ENCODE measurements at places on chromosomes 3 and 15.

DNA sequence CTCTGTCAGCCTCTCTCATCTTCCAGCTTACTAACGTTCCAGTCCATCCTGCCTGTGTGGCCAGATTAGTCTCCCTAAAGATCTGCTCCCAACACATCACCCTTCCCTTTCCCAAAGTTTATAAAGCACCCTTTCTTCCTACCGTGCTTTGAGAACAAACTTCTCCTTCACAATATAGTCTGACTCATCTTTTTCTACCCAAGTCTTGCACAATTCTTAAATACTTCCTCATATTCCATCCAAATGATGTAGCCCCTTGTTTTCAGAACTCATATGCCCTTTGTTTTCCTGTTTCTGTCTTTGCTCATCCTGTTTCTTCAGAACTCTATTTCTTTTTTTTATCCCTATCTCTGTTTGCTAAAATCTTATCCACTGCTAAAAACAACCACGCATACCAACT, 326.8 kb downstream of the MFSD1 start:
- DNase-seq, result no peak

GRCh38 chr3:117887901-117888300, 1146.7 kb downstream of the IGSF11 start:
- no peak for DNase-seq

DNA sequence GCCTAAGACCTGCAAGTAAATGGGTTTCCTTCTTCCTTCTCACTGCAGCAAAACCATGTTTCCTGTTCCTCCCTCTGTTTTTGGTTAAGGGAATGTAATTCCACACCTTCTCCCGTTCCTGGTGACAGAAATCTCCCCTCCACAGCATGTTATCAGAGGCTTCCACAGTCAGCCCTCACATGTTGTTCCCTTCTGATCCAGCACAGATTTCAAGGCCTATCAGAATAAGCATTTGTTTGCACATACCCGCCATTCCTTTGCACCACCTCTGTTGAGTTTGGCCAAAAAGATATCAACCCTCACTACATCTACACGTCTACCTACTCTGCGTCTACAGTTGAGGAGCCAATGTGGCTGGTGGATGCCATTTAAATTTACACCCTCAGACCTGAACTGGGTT, 113.9 kb upstream of the GRM7 start:
- DNase-seq, result no peak

- no peak for DNase-seq
Observed at GRCh38 chr3:45269952-45270351, 43.9 kb upstream of the TMEM158 start.

GRCh38 chr3:81033185-81033584, 728.3 kb downstream of the GBE1 start:
- DNase-seq, result no peak

GRCh38 chr3:194854659-194855390, 169.1 kb downstream of the FAM43A start:
- DNase-seq, result no peak

GRCh38 chr15:59553879-59554735, 57.5 kb upstream of the GCNT3 start:
- no peak for DNase-seq

DNA sequence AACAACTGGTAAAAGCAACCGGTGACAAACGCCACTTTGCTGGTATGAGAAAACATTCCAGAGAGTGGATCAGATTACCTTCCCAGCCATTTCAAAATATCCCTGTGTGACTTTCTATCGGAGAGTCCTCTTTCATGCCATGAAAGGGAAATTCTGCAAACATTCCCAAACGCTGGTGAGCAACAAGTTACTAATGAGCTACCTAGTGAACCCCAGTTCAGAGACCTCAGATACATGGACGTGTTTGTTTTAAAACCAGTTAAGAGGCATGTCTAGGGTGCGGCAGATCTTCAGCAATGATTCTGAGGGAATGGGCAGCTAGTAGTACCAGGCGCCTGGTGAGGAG, 418.2 kb upstream of the NR2F2 start:
- no peak for DNase-seq

- DNase-seq, result no peak
Observed at GRCh38 chr15:45346381-45346780, 32.0 kb downstream of the GATM start.

GRCh38 chr3:43906849-43907507, 216.2 kb downstream of the ABHD5 start:
- DNase-seq, result no peak

- DNase-seq, result no peak
Observed at GRCh38 chr15:64288999-64289398, 67.0 kb downstream of the CSNK1G1 start.

DNA sequence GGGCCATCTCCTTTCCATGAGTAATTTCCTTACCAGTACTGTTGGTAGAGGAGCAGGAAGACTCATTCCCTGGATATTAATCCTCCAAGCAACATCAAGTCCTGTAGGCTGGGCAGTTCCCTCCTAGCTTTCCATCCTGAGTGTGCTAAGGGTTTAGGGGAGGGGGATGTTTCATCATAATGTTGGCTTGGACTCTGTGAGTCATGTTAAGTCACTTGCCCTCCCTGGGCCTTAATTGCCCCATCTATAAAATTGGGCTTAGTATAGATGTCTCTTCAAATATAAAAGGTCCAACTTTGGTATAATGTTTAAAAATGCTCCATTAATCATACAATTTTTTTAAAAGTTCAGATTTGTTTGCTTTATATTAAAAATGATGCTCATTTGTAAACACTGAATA, 52.7 kb downstream of the TLE3 start:
- DNase-seq, result no peak

GRCh38 chr3:152382312-152383135, 113.8 kb downstream of the MBNL1 start:
- DNase-seq, result no peak

DNA sequence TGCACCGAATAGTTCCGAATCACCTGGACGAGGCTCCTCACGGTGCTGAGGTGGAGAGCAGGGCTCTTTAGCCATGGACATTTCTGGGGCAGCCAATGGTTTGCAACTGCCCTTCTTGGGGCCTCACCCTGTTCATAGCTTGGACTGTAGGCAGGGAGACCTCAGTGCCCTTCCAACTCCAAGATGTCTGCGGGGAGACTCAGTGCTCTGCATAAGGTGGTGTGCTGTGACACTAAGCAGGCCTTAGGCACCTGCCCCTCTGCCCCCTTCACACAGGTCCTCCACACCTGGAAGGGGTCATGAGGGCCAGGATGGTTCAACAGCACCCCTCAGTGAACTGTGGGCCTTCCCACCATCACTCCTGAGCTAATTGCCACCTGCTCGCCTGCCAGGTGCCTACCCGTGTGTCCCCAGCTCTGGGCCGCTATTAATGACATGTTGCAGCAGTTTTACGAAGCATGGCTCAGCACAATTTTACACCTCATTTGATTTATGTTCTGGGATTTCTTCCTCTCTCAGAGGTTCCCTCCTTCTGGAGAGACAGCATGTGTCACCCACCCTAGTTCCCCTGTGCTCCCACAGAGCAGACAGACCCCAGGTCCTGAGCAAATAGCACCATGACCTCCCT, 101.2 kb upstream of the SMAD3 start:
- DNase-seq, result no peak

DNA sequence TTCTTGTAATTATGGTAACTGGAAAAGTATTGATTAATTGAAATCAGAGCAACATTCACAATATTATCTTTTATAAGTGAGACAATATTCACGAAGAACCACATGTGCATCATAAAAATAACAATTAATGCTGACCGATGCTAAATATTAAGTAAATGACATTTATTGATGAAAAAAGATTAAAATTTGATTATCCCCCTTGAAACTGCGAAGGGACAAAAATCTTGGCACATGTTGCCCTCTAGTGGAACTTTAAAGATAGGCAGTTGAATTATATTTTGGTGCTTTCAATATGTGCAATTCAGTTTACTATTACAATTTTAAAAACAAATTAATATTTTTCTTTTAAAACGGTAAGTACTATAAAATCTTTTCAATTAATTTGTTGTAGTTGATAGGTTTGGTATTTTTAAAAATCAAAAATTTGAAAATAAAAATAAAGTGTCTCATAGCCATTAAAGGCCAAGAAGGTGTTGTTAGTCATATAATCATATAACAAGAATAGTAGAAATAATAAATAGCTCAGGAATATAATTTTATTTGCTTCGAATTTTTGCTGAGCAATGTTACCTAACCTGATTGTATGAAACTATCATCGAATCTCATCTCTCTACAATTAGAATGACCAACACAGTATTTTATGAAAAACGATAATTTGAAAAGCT, 270.2 kb downstream of the ROBO1 start:
- DNase-seq, result peak; percentile 7

DNA sequence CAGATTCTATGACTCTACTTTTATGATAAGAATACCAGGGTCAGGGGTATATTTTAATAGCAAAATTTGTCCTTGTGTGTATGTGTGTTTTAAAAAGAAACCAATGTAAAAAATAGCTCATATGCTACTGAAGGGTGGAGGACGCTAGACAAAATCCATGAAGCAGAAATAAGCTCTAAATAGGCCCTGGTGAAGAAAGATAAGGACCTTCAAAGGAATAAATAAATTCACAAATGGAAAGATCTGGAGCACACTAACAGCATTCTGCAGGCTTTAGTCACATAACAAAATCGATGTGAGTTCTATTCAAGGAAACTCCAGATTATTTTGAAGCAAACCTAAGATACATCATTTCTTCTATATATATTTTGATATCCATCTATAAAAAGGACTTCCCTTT, 27.2 kb upstream of the ATP11B start:
- DNase-seq, result no peak

- DNase-seq, result no peak
Observed at GRCh38 chr3:72494130-72494529, 354.1 kb downstream of the SHQ1 start.

DNA sequence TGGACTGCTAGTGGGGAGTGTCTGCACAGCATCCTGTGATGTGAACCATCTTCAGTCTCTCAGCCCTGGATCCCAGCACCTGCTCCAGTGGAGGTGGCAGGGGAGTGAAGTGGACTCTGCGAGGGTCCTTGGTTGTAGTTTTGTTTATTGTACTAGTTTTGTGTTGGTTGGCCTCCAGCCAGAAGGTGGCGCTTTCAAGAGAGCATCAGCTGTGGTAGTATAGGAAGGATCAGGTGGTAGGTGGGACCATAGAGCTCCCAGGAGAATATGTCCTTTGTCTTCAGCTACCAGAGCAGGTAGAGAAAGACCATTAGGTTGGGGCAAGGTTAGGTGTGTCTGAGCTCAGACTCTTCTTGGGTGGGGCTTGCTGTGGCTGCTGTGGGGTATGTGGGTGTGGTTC, 20.9 kb downstream of the NEK11 start:
- DNase-seq, result no peak

GRCh38 chr15:92473756-92474155, 80.1 kb downstream of the ST8SIA2 start:
- no peak for DNase-seq

GRCh38 chr15:76823890-76824289, 81.2 kb downstream of the SCAPER start:
- DNase-seq, result no peak

DNA sequence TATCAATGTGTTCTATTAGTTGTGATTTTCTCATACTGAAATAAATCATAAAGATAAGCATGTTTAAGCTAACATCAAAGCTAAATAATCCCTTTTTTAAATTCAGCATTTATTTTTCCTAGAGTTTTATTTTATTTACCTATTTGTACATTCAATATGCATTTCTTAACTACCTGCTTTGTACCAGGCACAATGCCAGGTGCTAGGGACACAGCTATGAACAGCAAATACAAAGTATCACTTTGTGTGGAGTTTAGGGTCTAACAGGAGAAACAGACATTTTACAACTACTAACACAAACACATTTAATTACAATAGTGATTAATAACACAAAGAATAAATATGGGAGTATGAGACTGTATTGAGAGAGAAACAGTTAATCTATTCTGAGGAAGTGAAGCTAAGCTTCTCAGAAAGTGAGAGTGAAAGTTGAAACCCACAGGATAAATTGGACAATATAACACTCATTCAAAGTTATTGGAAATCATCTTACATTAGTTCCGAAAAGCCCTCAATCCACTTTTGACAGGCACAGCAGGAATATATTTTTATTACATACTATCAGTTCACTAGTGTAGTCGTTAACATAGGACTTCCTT, 159.6 kb downstream of the GBE1 start:
- no peak for DNase-seq

DNA sequence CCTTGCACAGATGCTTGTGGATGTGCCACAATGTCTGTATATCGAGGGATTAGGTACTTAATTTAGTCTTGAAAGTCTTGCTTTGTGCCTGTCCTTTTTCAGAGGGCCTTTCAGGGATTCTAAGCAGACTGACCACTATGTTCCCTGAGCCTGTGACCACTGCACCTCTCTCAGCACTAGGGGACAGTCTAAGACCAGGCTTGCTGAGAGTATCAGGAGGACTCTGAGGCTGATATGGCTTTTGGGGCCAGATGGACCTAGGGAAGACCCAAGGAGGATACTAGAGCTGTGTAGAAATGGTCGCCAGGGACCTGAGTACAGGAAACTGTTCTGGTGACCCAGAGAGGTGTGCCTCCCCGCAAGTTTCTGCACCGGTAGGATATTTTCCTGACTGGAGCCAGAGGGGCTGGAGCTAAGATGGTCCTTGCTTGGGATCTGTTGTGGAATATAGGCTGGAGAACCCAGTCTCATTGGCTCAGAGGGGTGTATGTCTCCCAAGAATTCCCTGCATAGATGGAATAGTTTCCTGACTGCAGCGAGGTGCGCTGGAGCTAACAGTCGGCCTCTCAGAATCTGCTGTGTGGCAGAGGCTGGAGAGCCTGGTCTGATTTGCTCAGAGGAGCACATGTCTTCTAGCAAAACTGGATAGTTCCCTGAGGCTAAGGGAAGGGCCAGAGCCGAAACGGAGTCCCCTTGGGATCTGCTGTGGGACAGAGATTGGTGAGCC, 213.2 kb upstream of the DCBLD2 start:
- no peak for DNase-seq

GRCh38 chr3:194496217-194496919, 9.6 kb upstream of the ATP13A3 start:
- DNase-seq, result no peak

GRCh38 chr3:188817103-188817934, 354.5 kb upstream of the TPRG1 start:
- no peak for DNase-seq

GRCh38 chr15:50049871-50050270, 69.2 kb downstream of the ATP8B4 start:
- DNase-seq, result no peak

- DNase-seq, result no peak
Observed at GRCh38 chr3:173354124-173354523, 43.4 kb upstream of the NLGN1 start.

GRCh38 chr3:146542978-146543377, 1.4 kb downstream of the PLSCR1 start:
- DNase-seq, result no peak

- DNase-seq, result no peak
Observed at GRCh38 chr3:61454006-61454585, 107.3 kb upstream of the PTPRG start.

- DNase-seq, result no peak
Observed at GRCh38 chr3:114928989-114929640, 218.0 kb downstream of the ZBTB20 start.

- DNase-seq, result no peak
Observed at GRCh38 chr15:71939981-71940588, 129.7 kb downstream of the NR2E3 start.

GRCh38 chr15:83850501-83851245, 196.8 kb downstream of the ADAMTSL3 start:
- no peak for DNase-seq

GRCh38 chr3:79109754-79110153, 658.0 kb downstream of the ROBO1 start:
- DNase-seq, result no peak

- no peak for DNase-seq
Observed at GRCh38 chr15:30038667-30039523, 43.9 kb upstream of the GOLGA8J start.

- DNase-seq, result no peak
Observed at GRCh38 chr15:70114221-70114620, 16.5 kb upstream of the TLE3 start.

GRCh38 chr3:7368597-7368996, 507.7 kb downstream of the GRM7 start:
- no peak for DNase-seq

All from GM18507 (cell line).